ENCODE measurements at places on chromosomes 13 and 19. TPM values are rescaled to one million over a fixed set of nuclear protein-coding genes. Genes with fewer than 3 reads are reported as not detected.

Gene PDX1
- total RNA-seq: 0.35 TPM

Gene ZNF699
- total RNA-seq: 6.4 TPM

Gene CYP4F2
- total RNA-seq: 0.59 TPM

Gene HCST
- not detected for total RNA-seq

Gene ZNF816
- total RNA-seq: 5.5 TPM

Gene CGB5
- total RNA-seq: not detected

Gene HSD11B1L
- total RNA-seq: 5.5 TPM

Gene RNF113B
- total RNA-seq: not detected

Gene DIRAS1
- total RNA-seq: 0.74 TPM

Gene BORA
- 14.1 TPM for total RNA-seq

Gene WDR62
- total RNA-seq: 5.2 TPM

Gene SLAIN1
- not detected for total RNA-seq

Gene ZNF8
- 4.9 TPM for total RNA-seq

Gene HSPB6
- 0.21 TPM for total RNA-seq

Gene PLA2G4C
- total RNA-seq: 1.1 TPM

Gene SERP2
- total RNA-seq: not detected

Gene DIAPH3
- 21.2 TPM for total RNA-seq

Gene CGB1
- total RNA-seq: not detected

Gene SOX1
- total RNA-seq: not detected

Gene CYP2S1
- not detected for total RNA-seq

Gene CYP2A6
- total RNA-seq: not detected

Gene ZNF714
- total RNA-seq: 11.0 TPM

Gene KLHL1
- not detected for total RNA-seq

Gene GSX1
- not detected for total RNA-seq

Gene SHISA7
- total RNA-seq: not detected

Gene CEACAM3
- not detected for total RNA-seq

Gene APOC4
- not detected for total RNA-seq

Gene NLRP5
- total RNA-seq: not detected

Gene ASPDH
- total RNA-seq: not detected

Gene AMH
- 11.9 TPM for total RNA-seq

Gene MAMSTR
- total RNA-seq: 0.22 TPM

Gene SOHLH2
- 1.2 TPM for total RNA-seq

All from MCF 10A (cell line).